ENCODE measurements at places on chromosomes 2 and 18. TPM values are rescaled to one million over a fixed set of nuclear protein-coding genes. Genes with fewer than 3 reads are reported as not detected.

Gene SF3B6
- 397 TPM for total RNA-seq

Gene PGAP1
- 4.5 TPM for total RNA-seq

Gene SOX11
- 11.2 TPM for total RNA-seq

Gene SLC23A3
- total RNA-seq, result 0.86 TPM

Gene SERPINB10
- 1.5 TPM for total RNA-seq

Gene B3GNT7
- 0.63 TPM for total RNA-seq

Gene SF3B1
- total RNA-seq, result 220 TPM

Gene STEAP3
- total RNA-seq, result 13.1 TPM

Gene IL1RL1
- total RNA-seq, result not detected

Gene AMER3
- total RNA-seq, result not detected

Gene SPDYA
- 0.86 TPM for total RNA-seq

Gene ESPNL
- 0.40 TPM for total RNA-seq

Gene SYT4
- not detected for total RNA-seq

Gene CEP76
- total RNA-seq, result 17.7 TPM

Gene MARCHF4
- 4.1 TPM for total RNA-seq

Gene LPIN2
- total RNA-seq, result 3.7 TPM

Gene BBS5
- total RNA-seq, result 3.7 TPM

Gene CCL20
- 3.8 TPM for total RNA-seq

Gene WNT6
- total RNA-seq, result not detected

Gene IL36G
- total RNA-seq, result 0.80 TPM

Gene IL1R1
- 1.1 TPM for total RNA-seq

Gene CELF4
- total RNA-seq, result not detected

Gene SPHKAP
- total RNA-seq, result not detected

Gene ALLC
- 0.11 TPM for total RNA-seq

Gene RND3
- 82.3 TPM for total RNA-seq

Gene TMEM214
- 42.7 TPM for total RNA-seq

Gene PROM2
- not detected for total RNA-seq

Gene TTN
- not detected for total RNA-seq

Gene SPATA3
- not detected for total RNA-seq

Gene GPBAR1
- total RNA-seq, result not detected

Gene KCNK3
- total RNA-seq, result 0.03 TPM

Gene MBD5
- 5.1 TPM for total RNA-seq

Gene BOLL
- not detected for total RNA-seq

Gene MPV17
- total RNA-seq, result 62.8 TPM

Gene STARD7
- 199 TPM for total RNA-seq

Measured in Daoy (cell line).